H9 (cell line): ENCODE measurements at places on chromosomes 2 and 18. TPM values are rescaled to one million over a fixed set of nuclear protein-coding genes. Genes with fewer than 3 reads are reported as not detected.
A peak's percentile ranks its signal among the peaks of the same experiment; 100 is the strongest.

GRCh38 chr2:9214873-9215272 lies 8.3 kb downstream of the ASAP2 start:
- DNase-seq = no peak
- no peaks in the 10 kb centered on the region; the same call in 1 of the 2 replicates for H3K27me3 ChIP-seq
- H3K36me3 ChIP-seq = peaks cover 2% of the 10 kb centered on the region; the same call in 2 of the 3 replicates
- H3K4me1 ChIP-seq = peaks cover 4% of the 10 kb centered on the region; the same call in 1 of the 2 replicates
- H3K4me3 ChIP-seq = no peak overlapping the region

SFT2D3 gene
- 4.7 and 5.0 TPM in 2 replicates for total RNA-seq

GRCh38 chr2:156456616-156457015 lies 20.4 kb downstream of the GPD2 start:
- H3K4me3 ChIP-seq = no peak overlapping the region
- H3K4me1 ChIP-seq = no peaks in the 10 kb centered on the region
- no peak for DNase-seq
- no peak overlapping the region for H3K27ac ChIP-seq

- no peak overlapping the region for H3K4me3 ChIP-seq
- H3K27ac ChIP-seq = no peak overlapping the region
- no peak for DNase-seq
- no peaks in the 10 kb centered on the region for H3K27me3 ChIP-seq
- H3K36me3 ChIP-seq = peaks cover 38% of the 10 kb centered on the region
Observed at GRCh38 chr2:3405307-3405706, 25.8 kb downstream of the TRAPPC12 start.

DNA sequence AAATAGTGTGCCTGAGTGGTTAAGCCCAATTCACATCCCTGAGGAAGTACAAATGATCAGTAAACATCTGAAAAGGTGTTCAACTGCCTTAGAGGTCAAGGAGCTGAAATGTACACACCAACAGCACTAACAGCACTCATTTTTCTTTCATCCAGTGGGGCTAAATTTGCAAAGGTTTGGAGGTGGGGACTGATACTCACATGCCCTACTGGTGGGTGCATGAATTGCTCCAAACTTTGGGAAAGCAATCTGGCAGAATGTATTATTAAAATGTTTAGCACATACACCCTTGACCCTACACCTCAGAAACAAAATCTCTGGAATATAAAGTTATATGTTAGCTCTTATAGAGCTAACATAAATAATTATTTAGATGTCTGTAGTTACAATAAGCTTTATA lies 19.0 kb upstream of the FAM178B start:
- no peak overlapping the region for H3K27ac ChIP-seq
- no peak for DNase-seq
- H3K4me3 ChIP-seq = no peak overlapping the region
- H3K4me1 ChIP-seq = no peaks in the 10 kb centered on the region

DNA sequence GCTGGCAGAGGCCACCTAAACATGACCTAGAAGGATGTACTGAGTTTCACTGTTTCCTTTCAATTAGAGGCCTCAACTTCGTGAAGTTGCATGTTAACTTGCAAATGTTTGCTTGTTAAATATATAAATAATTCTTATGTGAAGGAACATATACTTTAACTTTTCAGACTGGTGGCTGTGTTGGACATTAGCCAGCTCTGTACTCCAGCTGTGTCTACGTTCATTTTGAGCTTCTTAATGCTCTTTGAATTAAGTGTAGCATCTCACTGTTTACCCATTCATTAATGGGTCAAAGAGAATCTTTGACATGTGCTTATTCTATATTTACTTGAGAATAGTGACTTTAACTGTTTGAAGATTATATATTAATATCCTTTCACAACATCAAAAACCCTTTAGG lies 823.2 kb upstream of the ID2 start:
- no peaks in the 10 kb centered on the region for H3K27me3 ChIP-seq
- no peak overlapping the region for H3K4me3 ChIP-seq
- peaks cover 3% of the 10 kb centered on the region; the same call in 1 of the 2 replicates for H3K4me1 ChIP-seq
- peaks cover 5% of the 10 kb centered on the region for H3K36me3 ChIP-seq

EGR4 gene
- 0.85 and 1.2 TPM in 2 replicates for total RNA-seq

GRCh38 chr2:179932786-179933185 lies 71.4 kb upstream of the ZNF385B start:
- peaks cover 12% of the 10 kb centered on the region for H3K36me3 ChIP-seq
- no peaks in the 10 kb centered on the region for H3K4me1 ChIP-seq
- no peaks in the 10 kb centered on the region for H3K27me3 ChIP-seq
- no peak overlapping the region for H3K27ac ChIP-seq

HTR2B gene
- total RNA-seq = not detected in 2 replicates

- peaks cover 4% of the 10 kb centered on the region; the same call in 1 of the 2 replicates for H3K4me1 ChIP-seq
- no peak overlapping the region for H3K4me3 ChIP-seq
- no peaks in the 10 kb centered on the region for H3K27me3 ChIP-seq
- peaks cover 1% of the 10 kb centered on the region; the same call in 1 of the 2 replicates for H3K36me3 ChIP-seq
- DNase-seq = no peak
Observed at GRCh38 chr2:160388464-160389263, 104.9 kb downstream of the RBMS1 start.

- H3K36me3 ChIP-seq = no peaks in the 10 kb centered on the region
- no peaks in the 10 kb centered on the region for H3K4me1 ChIP-seq
- peak; percentile 66 for DNase-seq
- peaks cover 23% of the 10 kb centered on the region; the same call in 1 of the 2 replicates for H3K27me3 ChIP-seq
Observed at GRCh38 chr2:132669908-132670495, at the start of gene LYPD1. LYPD1 (minus strand) TSS chr2:132670205; CDS start chr2:132669932, 273 bp downstream.

- DNase-seq = no peak
- H3K27me3 ChIP-seq = no peaks in the 10 kb centered on the region
- no peaks in the 10 kb centered on the region for H3K4me1 ChIP-seq
- H3K4me3 ChIP-seq = no peak overlapping the region
Observed at GRCh38 chr2:231168460-231169139, 29.8 kb upstream of the ARMC9 start.
